ENCODE measurements at places on chromosomes 16 and 17.
A peak's percentile ranks its signal among the peaks of the same experiment; 100 is the strongest.

- DNase-seq: no peak
Observed at GRCh38 chr16:15811481-15812400, 45.1 kb downstream of the MYH11 start.

GRCh38 chr16:77963185-77964044, 58.9 kb upstream of the CLEC3A start:
- DNase-seq: no peak

GRCh38 chr16:56355221-56355620, 70.1 kb downstream of the AMFR start:
- no peak for DNase-seq

GRCh38 chr16:57563761-57564160, 21.3 kb downstream of the ADGRG5 start:
- no peak for DNase-seq

DNA sequence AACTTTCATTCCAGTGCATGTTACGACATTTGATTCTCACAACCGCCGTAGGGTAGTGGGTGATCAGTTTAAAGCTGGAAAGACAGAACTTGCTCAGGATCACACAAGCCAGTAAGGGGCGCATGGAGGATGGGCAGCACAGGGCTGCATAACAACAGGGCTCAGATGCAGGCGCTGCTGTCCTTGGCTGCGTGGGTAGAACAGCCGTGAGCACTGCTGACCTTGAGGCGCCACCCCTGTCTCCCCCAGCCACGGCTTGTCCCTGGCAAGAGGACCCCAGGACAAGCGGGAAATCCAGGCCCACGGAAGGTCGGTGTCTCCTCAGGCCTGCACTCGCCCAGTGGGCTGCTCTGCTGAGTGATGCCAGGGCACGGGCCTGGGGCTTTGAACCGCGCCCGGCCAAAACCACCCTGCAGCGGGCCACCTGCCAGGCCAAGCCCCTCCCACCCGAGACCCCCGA, 84.7 kb downstream of the LMF1 start:
- DNase-seq: no peak

DNA sequence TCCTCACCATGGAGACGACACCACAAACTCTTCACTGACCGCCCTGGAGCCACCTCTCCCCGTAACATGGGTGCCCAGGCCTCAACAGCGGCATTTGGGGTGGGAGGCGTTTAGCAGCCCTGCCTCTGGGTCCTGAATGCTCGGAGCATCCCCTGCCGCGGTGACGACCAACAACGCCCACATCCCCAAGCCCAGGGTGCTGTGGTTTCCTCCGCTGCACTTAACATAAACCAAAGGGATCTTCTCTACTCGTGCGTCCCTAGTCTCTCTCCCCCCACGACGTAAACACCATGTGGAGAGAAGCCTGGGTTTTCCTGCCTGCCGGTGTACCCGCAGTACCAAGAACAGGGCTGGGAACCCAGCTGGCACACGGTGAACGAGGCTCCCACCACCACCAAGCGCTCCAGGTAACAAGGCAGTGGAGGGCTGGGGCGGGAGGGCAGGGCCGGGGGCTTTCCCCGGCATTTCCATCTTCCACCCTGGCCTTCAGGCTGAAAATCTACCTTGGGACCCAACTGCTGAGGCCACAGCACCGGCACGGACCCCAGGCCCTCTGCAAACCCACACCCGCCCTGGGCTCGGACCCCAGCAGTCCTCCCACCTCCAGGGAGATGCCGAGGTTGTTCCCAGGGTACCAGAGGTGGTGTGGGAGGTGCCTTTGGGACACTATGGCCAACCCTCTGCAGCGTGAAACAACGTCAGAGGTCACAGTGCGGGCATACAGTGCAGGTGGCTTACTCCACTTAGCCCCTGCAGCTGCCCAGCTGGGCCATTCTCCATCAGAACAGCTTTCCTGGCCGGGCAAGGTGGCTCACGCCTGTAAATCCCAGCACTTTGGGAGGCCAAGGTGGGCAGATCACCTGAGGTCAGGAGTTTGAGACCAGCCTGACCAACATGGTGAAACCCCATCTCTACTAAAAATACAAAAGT, 54.3 kb downstream of the TIMM22 start:
- DNase-seq: no peak

- no peak for DNase-seq
Observed at GRCh38 chr17:73555199-73555960, 88.9 kb downstream of the SDK2 start.

DNA sequence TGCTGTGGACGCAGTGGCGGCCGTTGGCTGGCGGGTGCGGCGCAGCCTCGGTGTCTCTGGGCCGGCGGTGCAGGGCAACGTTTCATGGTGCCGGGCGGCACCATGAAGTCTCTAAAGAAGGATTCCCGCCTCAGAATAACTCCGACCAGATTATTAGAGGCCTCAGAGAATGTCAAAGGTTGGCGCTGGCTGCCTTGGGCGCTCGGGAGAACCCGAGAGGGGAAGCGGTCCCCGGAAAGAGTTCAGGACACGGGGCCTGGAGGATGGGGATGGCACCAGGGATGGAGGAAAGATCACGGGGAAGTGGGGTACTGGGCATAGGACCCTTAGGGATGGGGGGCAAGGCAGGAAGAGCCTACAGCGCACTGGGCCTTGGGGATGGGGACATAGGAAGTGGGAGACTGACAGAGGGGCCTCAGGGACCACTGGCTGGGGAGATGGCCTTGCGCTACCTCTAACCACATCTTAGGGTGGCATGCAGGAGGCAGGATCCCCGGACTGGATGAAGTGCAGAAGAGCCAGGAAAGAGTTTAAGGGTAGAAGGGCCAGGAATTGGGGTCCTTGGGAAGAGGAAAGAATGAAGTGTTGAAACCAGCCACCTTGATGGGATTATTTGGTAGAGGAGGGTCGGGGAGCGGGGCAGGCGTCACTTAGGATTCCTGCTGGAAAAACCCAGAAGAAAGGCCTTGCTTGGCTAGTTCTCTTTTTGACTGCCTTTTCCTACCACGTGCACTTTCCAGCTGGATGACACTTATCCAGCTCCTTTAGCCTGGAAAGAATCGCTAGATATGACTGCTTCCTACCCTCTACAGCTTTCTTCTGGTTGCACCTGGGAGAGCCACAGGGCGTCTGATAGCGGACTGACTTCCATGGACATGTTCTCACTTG, 578 bp downstream of the MYCBPAP start:
- no peak for DNase-seq

DNA sequence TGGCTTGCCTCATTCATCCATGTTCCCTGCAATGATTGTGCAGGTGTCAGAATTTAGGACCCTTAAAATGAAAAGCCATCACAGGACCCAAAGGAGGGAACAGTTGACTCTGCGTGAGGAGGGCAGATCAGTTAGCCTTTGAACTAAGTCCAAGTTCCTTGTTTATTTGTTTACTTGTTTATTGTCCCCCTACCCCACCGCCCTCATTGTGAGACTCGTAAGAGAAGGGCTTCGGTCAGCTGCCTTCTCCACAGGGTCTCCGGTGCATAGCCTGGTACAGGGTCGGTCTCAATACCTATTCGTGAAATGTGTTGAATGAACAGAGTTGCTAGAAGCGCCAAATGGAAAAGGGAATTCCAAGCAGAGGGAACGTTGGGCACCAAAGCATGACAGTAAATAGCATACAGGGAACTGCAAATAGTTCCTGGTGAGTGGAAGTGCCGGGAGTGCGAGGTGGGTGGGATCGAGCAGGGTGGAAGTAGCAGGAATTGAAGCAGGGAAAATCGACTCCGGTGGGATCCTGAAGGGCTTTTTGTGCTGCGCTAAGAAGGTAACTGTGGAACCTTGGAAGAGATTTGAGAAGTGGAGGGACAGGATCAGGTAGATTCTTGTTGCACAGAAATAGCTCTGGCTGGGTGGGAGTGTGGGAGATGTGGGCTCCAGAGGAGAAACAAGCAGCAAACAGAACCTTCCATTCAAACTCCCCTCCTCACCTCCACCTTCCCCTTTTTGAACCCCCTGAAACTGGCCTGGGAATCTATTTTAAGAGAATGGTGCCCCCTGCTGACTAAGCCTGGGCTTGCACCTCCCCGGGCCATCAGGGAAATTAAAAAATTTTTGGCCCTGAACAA, 12.7 kb downstream of the SLC35B1 start:
- peak; percentile 53 for DNase-seq
